ENCODE measurements at places on chromosomes 7 and 10. TPM values are rescaled to one million over a fixed set of nuclear protein-coding genes. Genes with fewer than 3 reads are reported as not detected.

Gene CYP3A5
- total RNA-seq = not detected

Gene IFIT1B
- total RNA-seq = not detected

Gene ZNF365
- total RNA-seq = 5.2 TPM

Gene CNPY1
- not detected for total RNA-seq

Gene ZNF862
- 15.9 TPM for total RNA-seq

DNA sequence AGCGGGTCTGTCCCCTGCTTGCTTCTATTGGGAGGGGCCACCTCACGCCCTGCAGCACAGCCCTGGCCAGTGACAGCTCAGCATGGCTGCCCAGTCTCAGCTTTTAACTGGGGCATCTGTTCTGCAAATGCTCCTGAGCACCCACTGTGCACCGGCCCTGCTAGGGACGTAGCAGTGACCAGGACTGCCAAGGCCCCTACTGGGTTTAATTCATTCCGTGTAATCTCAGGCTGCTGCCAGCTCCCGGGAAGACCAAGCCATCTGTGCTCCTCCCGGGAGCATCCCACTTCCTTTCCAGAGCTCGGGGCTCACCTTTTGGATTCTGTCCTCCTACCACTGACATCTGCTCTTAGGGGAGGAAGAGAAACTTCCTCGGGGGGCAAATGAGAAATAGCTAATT lies 85.2 kb downstream of the ADARB2 start:
- H3K36me3 ChIP-seq = no peaks in the 10 kb centered on the region
- H3K27ac ChIP-seq = no peak overlapping the region
- peaks cover 4% of the 10 kb centered on the region for H3K27me3 ChIP-seq
- H3K4me1 ChIP-seq = no peaks in the 10 kb centered on the region

- H3K27me3 ChIP-seq = no peaks in the 10 kb centered on the region
- DNase-seq = no peak
- no peak overlapping the region for H3K4me3 ChIP-seq
- no peaks in the 10 kb centered on the region for H3K4me1 ChIP-seq
- H3K27ac ChIP-seq = no peak overlapping the region
- H3K36me3 ChIP-seq = no peaks in the 10 kb centered on the region
Observed at GRCh38 chr7:20211376-20211775, 5.8 kb downstream of the MACC1 start.

DNA sequence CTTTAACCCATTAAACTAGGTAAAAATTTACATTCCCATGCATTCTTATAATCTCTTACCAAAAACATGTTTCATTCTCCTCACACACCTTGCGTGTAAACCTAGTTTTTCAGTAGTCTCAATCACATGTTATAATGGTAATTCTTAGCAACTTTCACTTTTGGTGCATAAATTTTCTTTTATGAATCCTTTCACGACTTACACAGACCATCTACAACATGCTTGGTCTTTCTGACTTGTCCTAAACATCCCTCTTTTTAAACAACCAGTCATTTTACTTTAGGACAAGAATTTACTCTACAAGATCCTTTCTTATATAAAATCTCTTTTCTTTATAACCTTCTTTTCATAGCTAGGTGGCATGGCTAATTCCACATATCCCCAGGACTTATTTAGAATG lies 25.8 kb downstream of the FBXL13 start:
- H3K4me3 ChIP-seq = no peak overlapping the region
- H3K36me3 ChIP-seq = peaks cover 3% of the 10 kb centered on the region
- H3K27me3 ChIP-seq = no peaks in the 10 kb centered on the region
- H3K27ac ChIP-seq = no peak overlapping the region

GRCh38 chr10:35874311-35875015 lies 232.4 kb upstream of the FZD8 start:
- H3K27me3 ChIP-seq = no peaks in the 10 kb centered on the region
- H3K4me1 ChIP-seq = peaks cover 64% of the 10 kb centered on the region
- no peak overlapping the region for H3K27ac ChIP-seq
- no peak overlapping the region for H3K4me3 ChIP-seq

GRCh38 chr10:47348138-47348651 lies at the start of gene RBP3:
TSS of gene RBP3 (plus strand) at chr10:47348363. CDS start at chr10:47348485, 122 bp downstream.
- H3K4me1 ChIP-seq = no peaks in the 10 kb centered on the region
- DNase-seq = peak; percentile 49
- no peak within 1 kb of the TSS for H3K4me3 ChIP-seq
- no peaks in the 10 kb centered on the region for H3K36me3 ChIP-seq

DNA sequence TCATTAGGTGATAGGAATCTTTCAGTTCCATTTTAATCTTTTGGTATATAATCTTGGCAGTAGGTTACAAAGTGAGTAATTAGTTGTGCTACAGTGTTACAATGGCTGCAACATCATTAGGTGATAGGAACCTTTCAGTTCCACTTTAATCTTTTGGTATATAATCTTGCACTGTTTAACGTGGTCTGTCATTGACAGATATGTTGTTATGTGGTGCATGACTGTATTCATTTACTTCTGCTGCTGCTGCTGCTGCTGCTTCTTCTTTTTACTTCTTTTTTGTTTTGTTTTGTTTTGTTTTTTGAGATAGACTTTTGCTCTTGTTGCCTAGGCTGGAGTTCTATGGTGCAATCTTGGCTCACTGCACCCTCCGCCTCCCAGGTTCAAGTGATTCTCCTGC lies 28.6 kb downstream of the ST7 start:
- no peaks in the 10 kb centered on the region for H3K27me3 ChIP-seq
- H3K27ac ChIP-seq = no peak overlapping the region
- no peak for DNase-seq
- H3K4me3 ChIP-seq = no peak overlapping the region

DNA sequence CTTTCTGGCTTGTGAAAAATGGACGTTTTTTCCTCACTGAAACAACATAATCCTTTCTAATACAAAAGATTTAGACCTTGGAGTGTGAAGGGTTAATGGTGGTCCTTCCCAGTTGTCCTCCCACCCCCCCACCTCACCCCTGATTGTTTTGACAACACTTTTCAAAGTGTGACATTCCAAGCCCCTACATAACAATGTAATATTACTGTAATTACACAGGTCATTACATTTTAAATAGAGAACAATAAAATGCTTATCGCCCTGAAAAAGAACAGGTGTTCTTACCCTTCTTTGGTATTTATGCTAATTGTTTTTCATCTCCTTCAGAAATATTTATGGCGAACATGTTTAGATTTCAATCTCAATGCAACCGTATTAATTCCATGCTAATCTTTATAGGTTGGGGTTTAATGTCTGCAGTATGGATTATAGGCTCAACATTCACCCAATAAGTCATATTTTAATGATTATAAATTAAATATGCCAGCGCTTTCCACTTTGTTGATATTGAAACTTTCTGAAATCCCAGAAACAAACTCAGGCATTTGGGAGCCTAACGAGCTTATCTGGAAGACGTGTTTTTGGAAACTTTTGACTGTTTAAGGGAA lies 5.0 kb downstream of the TCF7L2 start:
- no peaks in the 10 kb centered on the region for H3K27me3 ChIP-seq
- H3K27ac ChIP-seq = peak overlapping the region; percentile 97
- no peak for DNase-seq
- peaks cover 8% of the 10 kb centered on the region for H3K36me3 ChIP-seq

GRCh38 chr10:69748621-69749020 lies 53.1 kb upstream of the COL13A1 start:
- peaks cover 28% of the 10 kb centered on the region for H3K4me1 ChIP-seq
- DNase-seq = peak; percentile 20
- no peak overlapping the region for H3K4me3 ChIP-seq
- H3K27me3 ChIP-seq = no peaks in the 10 kb centered on the region
- no peaks in the 10 kb centered on the region for H3K36me3 ChIP-seq
- no peak overlapping the region for H3K27ac ChIP-seq

DNA sequence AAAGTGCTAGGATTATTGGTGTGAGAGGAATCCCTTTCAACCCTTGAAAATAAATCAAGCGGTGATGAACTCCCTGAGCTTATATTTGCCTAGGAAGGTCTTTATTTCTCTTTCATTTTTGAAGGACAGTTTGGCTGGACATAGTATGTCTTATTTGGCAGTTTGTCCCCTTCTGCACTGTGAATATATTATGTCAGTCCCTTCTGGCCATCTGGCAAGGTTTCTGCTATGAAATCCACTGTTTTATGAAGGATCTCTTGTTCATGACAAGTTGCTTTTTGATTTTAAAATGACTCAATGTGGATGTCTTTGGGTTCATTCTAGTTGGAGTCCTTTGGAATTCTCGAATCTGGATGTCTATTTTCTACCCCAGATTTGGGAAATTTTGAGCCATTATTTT lies 21.7 kb upstream of the MCM10 start:
- peaks cover 51% of the 10 kb centered on the region for H3K36me3 ChIP-seq
- no peak overlapping the region for H3K27ac ChIP-seq
- H3K27me3 ChIP-seq = no peaks in the 10 kb centered on the region
- H3K4me3 ChIP-seq = no peak overlapping the region
- peaks cover 4% of the 10 kb centered on the region for H3K4me1 ChIP-seq

Data from chondrocyte (in vitro differentiated cells).